CD4-positive, alpha-beta memory T cell (primary cell): ENCODE measurements at places on chromosomes 2 and 18. TPM values are rescaled to one million over a fixed set of nuclear protein-coding genes. Genes with fewer than 3 reads are reported as not detected.

Gene ACTG2
- not detected for total RNA-seq

GRCh38 chr2:130318906-130319305 is 23.8 kb upstream of the IMP4 start:
- no peak for DNase-seq

GRCh38 chr2:207763303-207763917 is 6.3 kb downstream of the FZD5 start:
- no peak for DNase-seq

Gene RGPD3
- 0.47 TPM for total RNA-seq

DNA sequence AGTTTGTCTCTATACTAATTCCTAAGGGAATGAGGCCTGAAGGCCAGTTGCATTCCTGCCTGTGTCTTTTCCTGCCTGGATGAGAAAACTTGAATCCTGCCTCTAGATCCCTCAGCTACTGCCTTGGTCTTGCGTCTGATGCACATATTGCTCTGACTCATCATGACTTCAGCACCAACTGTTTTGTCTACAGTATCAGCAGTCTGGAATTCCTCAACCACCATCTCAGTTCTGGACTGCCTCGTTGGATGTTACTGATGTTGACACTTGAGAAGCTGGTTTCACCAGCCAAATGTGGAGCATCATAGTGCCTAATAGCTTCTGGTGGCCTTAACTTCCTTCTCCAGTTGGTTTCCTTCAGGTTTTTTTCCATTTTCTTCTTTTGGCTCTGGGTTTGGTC is 211.0 kb downstream of the CTNNA2 start:
- DNase-seq = no peak

- DNase-seq = no peak
Observed at GRCh38 chr18:12336887-12337286, 28.8 kb downstream of the TUBB6 start.

DNA sequence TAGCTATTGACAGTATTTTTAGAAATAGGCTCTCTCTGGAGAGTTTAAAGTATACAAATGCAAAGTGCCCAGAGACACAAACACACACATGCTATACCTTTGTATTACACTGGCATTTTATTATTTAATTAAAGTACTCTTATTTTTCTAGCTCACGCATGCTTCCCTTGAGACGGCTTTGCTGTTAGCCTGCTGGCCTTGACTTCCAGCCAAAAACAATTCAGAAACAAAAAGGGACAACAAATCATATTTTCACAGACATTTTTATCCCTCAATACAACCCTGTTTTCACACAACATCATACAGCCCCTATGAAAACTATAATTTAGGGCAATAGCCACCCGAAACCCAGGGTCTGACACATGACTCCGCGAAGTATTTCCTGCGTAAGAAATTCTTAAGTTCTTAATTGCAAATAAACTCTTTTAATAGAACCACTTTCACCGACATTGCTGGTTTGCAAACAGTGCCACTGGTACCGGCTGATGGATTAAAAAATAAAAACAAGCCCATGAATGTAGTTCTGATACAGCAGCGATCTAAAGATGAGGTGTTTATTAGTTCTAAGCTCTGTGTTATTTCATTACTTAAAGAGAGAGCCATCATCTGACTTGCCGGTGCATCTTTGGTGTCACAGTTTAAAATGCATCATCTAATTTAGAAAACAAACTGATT is 185.1 kb downstream of the TCF4 start:
- DNase-seq = no peak

DNA sequence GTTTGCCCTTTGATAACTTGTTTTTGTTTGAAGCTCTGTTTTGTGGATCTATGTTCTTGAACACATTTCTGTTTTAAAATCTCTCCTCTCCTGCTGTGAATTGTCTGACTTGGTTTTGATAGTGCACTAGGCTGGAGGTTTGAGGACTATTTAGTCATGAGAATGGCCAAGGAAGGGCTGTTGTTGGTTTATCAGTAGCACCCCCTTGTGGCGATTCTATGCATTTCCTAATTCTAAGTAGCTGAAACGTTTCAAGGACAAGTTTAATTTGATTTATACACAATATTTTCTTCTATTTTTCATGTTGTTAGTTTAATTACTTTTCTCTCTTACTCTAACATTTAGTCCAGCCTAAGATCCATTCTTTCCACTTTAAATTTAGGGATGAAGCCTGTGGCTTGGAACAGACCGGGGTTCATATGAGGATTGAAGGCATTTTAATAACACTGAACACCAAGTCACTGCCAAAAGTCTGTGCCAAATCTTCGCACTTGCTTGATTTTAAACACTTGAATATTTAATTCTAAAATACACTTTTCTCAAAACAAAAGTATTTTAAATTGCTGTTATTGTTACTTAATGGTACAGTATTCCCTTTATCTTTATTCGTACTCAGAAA is 166.0 kb downstream of the SOCS6 start:
- peak; percentile 32 for DNase-seq

Gene PTPRN
- not detected for total RNA-seq

- no peak for DNase-seq
Observed at GRCh38 chr18:23155537-23155936, 20.3 kb downstream of the CABLES1 start.

GRCh38 chr2:74767618-74768017 is 66.3 kb upstream of the HK2 start:
- DNase-seq = no peak

GRCh38 chr2:235876099-235876679 is 292.0 kb downstream of the GBX2 start:
- DNase-seq = no peak

DNA sequence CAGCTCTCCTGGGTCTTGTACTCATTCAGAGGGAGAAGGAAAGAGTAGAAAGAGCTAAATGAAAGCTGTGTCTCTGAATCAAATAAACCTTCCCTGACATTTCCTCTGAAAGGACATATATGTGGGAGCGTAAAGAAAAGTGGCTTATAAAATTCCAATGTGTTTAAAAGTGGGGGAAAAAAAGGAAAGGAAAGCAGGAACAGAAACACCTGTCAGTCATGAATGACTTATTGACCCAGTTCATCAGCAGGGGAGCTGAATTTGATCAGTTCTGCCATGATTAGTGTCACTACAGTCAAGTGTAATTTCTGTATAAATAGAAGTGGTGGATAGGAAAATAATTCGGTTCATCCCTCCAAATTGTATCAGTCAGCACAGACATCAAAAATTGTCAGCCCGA is 382.5 kb downstream of the ERBB4 start:
- DNase-seq = no peak

Gene ERFE
- not detected for total RNA-seq

DNA sequence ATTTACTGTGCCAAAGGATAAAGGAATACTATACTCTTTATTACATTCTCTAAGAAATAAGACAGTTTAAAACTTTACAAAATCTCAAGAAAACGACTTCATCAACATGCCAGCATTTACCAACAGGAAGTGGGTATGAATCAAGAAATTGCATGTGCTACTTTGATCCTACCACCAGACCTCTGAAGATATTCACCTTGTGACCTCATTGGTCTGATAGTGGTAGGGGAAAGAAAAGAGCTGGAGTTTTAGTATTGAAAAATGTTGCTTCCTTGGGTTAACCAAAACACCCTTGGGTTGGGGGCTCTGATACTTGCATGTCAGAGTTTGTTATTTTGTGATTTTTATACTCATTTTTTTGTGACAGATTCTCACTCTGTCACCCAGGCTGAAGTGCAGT is 84.1 kb upstream of the LPIN2 start:
- DNase-seq = peak; percentile 61

DNA sequence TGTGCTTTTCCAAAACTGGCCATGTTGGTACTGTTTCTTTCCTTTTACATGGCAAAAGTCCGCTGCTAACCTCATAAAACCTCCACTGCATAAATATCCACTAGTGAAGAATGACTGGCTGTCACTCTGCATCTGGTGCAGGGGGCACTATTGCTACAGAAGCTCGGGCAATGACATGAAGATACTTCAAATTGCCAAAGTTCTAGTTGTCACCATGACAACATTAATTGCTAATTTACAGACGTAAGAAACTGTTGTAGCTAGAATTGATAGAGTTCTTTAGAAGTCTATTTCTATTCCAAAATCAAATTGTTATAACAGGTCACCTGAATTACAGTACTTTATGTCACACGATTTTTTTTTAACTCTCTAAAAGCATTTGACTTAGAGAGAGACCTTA is 845 bp downstream of the CFAP210 start:
- peak; percentile 27 for DNase-seq

DNA sequence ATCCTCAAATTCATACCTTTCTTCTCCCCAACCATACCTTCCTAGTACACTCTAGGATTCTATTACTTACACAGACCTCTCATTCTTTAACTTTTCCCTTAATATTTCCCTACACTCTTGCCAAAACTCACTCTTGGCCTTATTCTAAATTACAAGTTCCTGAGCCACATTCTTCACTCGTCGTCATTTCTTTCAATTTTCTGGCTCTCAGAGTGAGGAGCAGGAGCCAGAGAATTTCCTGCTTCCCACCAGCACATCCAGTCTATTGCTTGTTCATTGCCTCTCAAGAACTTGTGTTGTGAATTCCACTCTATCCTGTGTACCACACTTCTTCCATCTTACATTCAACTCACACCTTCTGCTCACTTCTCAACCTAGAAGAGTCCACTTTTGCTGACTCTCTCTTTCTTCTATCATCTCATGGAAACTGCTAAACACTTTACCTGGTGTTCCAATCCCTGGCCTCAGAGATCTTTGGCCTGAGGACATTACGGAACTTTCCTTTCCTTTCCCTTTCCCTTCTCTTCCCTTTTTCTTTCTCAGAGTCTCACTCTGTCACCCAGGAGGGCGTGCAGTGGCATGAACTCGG is 171.6 kb downstream of the PLCL1 start:
- DNase-seq = no peak

Gene CD207
- total RNA-seq = not detected

GRCh38 chr2:190695739-190696138 is 46.9 kb downstream of the NAB1 start:
- no peak for DNase-seq

- no peak for DNase-seq
Observed at GRCh38 chr18:58476516-58477256, 152.2 kb downstream of the ALPK2 start.

GRCh38 chr18:30705943-30706342 is 336.6 kb downstream of the DSC3 start:
- DNase-seq = no peak

Gene FAM237A
- total RNA-seq = not detected

- no peak for DNase-seq
Observed at GRCh38 chr2:167581961-167582574, 665.3 kb downstream of the STK39 start.

- no peak for DNase-seq
Observed at GRCh38 chr2:237393523-237393922, 20.4 kb downstream of the COL6A3 start.

- DNase-seq = no peak
Observed at GRCh38 chr2:126370201-126370600, 285.8 kb upstream of the GYPC start.

GRCh38 chr2:28294451-28294850 is 98.2 kb upstream of the FOSL2 start:
- DNase-seq = no peak

DNA sequence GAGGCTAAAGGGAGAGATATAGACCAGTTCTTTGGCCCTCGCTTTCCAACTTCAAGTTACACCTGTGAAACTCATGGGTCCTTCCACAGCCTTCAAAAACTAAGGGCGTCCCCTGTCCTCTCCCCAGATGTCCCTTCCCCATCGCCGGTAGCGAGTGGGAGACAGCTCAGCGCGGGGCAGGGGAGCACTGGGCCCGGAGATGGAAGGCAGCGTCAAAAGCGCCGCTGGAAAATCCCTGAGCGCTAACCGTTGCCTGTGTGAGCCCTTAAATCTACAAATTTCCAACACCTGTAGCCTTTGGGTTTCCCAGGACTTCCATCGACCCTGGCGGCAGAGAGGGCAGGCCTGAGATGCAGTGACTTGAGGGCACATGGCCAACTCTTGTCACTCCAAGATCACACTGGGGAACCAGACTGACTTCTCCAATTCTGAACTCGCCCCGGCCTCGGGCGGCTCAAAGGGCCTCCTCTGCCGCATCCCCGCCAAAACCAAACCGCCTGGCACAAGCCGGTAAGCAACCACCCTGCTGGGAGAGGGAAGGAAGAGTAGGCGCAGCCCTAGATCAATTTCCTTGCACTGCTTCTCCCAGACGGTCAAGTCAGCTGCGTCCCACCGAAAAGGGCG is 879 bp upstream of the EPAS1 start:
- no peak for DNase-seq

Gene IL1RN
- total RNA-seq = 2.4 TPM

DNA sequence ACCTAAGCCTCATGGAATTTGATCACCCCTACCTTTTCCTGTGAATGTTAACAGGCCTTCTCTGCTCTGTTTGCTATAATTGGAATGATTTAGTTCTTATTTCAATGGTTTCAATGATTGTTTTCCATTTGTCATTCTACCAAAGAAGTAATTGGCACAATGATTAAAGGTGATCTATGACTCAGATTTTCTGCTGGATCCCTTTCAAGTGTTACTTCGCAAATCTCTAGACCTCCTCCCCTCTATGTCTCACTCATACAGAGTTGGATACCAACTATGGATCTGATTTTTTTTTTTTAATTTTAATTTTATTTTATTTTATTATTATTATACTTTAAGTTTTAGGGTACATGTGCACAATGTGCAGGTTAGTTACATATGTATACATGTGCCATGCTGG is 29.6 kb upstream of the FAM117B start:
- no peak for DNase-seq

Gene SLC5A7
- total RNA-seq = not detected

GRCh38 chr2:59217360-59217759 is 976.2 kb upstream of the FANCL start:
- DNase-seq = no peak

DNA sequence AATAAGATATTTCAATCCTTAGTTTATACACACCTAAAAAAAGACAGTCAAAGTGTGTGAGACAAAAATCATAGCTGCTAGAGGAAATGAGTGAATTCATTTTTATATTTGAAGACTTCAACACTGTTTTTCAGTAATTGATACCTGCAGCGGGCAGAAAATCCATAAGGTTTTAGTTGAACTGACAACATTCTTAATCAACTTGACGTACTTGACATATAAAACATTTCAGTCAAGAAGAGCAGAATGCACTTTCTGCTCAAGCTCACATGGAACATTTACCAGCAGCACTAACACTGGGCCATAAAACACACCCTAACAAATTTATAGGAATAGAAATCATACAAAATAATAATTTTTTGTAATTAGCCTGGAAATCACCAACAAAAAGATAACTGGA is 959.6 kb upstream of the SOX11 start:
- no peak for DNase-seq

DNA sequence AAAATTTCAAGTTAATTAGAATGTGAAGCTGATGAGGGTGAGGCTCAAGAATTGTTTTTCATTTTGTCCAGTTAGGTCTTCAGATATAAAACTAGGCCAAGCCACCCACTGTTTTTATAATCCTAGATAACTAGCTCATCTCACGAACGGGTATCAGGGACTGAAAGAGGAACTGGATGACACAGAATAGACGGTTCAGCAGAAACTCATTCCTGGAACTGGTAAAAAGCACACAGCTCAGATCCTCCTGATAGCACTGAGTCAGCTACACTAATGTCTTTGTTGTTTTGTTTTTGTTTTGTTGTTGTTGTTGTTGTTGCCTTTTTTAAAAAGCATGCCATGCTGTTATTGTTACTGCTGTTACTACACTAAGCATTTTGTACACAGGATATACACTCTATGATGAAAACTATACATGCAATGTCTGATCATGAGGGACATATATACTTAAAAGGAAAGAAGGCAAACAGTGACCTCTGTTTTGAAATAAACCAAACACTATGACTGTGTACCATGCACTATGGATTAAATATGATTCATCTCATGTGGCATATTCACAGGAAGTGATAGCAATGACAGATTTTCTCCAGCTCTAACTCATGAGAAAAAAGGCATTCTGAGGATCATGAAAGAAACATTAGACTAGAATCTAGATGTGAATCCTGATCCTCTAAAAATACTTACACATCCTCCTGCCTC is 437.6 kb downstream of the NCKAP5 start:
- no peak for DNase-seq
